Osteocyte (in vitro differentiated cells): ENCODE measurements at places on chromosomes 1 and 21. TPM values are rescaled to one million over a fixed set of nuclear protein-coding genes. Genes with fewer than 3 reads are reported as not detected.
A peak's percentile ranks its signal among the peaks of the same experiment; 100 is the strongest.

ALG14 gene
- 5.5 and 6.0 TPM in 2 replicates for total RNA-seq

SPTA1 gene
- total RNA-seq: not detected in 2 replicates

GRCh38 chr21:10641107-10641506 lies 119.7 kb downstream of the TPTE start:
- no peak overlapping the region for H3K27ac ChIP-seq
- no peaks in the 10 kb centered on the region for H3K4me1 ChIP-seq
- DNase-seq: no peak
- H3K27me3 ChIP-seq: no peaks in the 10 kb centered on the region

- peaks cover 19% of the 10 kb centered on the region for H3K27me3 ChIP-seq
- no peak overlapping the region for H3K27ac ChIP-seq
- DNase-seq: peak; percentile 69
- no peaks in the 10 kb centered on the region for H3K4me1 ChIP-seq
- H3K4me3 ChIP-seq: no peak overlapping the region
Observed at GRCh38 chr1:44146536-44147361, 5.3 kb upstream of the KLF18 start.

DNA sequence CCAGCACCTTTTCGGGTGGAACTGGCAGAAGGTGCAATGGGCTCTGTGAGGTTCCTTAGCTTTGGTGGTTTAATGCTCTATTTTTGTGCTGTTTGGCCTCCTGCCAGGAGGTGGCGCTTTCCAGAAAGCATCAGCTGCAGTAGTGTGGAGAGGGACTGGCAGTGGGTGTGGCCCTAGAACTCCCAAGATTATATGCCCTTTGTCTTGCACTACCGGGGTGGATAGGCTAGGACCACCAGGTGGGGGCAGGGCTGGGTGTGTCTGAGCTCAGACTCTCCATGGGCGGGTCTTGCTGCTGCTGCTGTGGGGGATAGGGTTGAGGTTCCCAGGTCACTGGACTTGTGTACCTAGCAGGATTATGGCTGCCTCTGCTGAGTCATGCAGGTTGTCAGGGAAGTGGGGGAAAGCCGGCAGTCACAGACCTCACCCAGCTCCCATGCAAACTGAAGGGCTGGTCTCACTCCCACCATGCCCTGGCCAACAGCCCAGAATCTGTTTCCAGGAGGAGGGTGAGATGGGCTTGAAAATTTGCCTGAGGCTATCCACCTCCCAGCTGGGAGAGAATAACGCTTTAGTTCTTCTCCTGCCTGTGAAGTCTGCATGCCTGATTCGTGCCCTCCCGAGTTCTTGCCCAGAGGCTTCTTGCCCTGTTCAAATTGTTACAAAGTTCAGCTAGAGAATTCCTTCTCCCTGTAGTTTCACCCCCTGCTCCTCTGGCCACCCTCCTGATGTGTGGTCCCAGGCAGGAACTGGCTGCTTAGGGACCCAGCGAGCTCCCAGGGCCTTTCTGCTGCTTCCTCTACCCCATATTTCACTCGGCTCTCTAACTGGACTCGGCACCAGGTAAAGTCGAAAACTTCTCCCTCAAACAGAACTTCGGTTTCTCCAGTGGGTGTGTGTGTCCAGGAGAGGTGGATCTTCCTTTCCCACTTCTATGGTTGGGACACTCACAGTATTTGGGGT lies 76.5 kb upstream of the BTG3 start:
- no peak overlapping the region for H3K27ac ChIP-seq
- H3K36me3 ChIP-seq: no peaks in the 10 kb centered on the region
- no peaks in the 10 kb centered on the region for H3K27me3 ChIP-seq
- H3K4me1 ChIP-seq: no peaks in the 10 kb centered on the region
- H3K4me3 ChIP-seq: no peak overlapping the region

CD244 gene
- total RNA-seq: not detected in 2 replicates

- H3K4me3 ChIP-seq: no peak overlapping the region
- no peaks in the 10 kb centered on the region for H3K27me3 ChIP-seq
- H3K27ac ChIP-seq: peak overlapping the region; percentile 20
- H3K36me3 ChIP-seq: peaks cover 24% of the 10 kb centered on the region
- DNase-seq: no peak
Observed at GRCh38 chr1:218425647-218426342, 80.7 kb downstream of the TGFB2 start.

- peaks cover 17% of the 10 kb centered on the region for H3K4me1 ChIP-seq
- peaks cover 18% of the 10 kb centered on the region for H3K36me3 ChIP-seq
- DNase-seq: no peak
- H3K27me3 ChIP-seq: no peaks in the 10 kb centered on the region
Observed at GRCh38 chr1:60847391-60847790, 235.0 kb upstream of the NFIA start.

DNA sequence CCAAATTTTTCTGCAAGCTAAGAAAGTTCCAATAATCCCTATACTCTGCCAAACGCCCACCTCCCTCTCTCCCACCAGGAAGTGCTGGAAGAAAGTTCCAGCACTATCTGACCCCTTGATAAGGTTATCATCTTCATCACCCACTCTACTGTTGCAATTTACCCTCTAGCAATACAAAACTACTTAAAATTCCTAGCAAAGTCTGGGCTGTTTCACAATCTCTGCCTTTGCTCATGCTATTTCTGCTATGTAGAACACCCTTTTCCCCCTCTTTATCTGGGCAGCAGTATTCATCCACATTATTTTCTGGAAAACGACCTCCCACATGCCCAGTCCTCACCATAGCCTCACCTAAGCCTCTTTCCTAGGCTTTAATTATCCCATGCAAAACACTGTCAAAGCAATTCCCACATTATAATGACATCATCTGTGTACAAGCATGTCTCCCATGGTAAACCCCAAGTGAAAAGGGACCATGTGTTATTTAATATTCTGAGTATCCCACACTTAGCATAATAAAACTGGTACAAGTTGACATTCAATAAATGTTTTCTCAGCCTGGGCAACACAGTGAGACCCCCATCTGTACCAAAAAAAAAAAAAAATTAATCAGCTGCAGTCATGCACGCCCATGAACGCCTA lies 12.0 kb downstream of the F11R start:
- no peak for DNase-seq
- H3K27ac ChIP-seq: no peak overlapping the region
- H3K4me1 ChIP-seq: no peaks in the 10 kb centered on the region
- H3K36me3 ChIP-seq: no peaks in the 10 kb centered on the region
- H3K4me3 ChIP-seq: no peak overlapping the region
